ENCODE measurements at places on chromosomes 4 and X.

DNA sequence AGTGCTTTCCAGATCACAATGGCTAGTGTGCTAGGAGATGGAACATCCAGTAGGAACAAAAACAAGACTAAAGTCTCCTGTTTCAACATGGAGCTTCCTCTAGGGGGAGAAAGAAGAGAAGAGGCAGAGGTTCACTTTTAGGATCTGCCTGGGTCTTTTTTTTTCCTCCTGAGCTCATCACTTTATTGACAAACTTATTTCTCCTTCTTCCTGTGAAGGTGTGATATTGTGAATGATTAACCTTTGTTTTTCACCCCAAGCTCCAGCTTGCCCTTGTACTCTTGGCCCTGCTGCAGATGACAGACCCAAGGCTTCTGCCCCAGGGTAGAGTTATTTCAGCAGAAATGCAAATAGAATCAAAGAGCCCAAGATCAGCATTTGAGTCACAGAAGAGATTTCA is 13.5 kb downstream of the PAGE4 start:
- DNase-seq: no peak

- no peak for DNase-seq
These were observed 8.3 kb downstream of the GPR50 start for GRCh38 chrX:151184705-151185104.

GRCh38 chr4:181957088-181957487 is 286.1 kb upstream of the TENM3 start:
- no peak for DNase-seq

- DNase-seq: no peak
These were observed 35.5 kb downstream of the TET2 start for GRCh38 chr4:105182211-105182610.

GRCh38 chrX:18883234-18883960 is 100.5 kb downstream of the PHKA2 start:
- no peak for DNase-seq

- no peak for DNase-seq
These were observed 348.7 kb downstream of the MAPK10 start for GRCh38 chr4:86011117-86011516.

- no peak for DNase-seq
These were observed 32.0 kb downstream of the DAPP1 start for GRCh38 chr4:99848591-99849001.

GRCh38 chr4:155759372-155760252 is 791 bp downstream of the GUCY1B1 start:
- DNase-seq: peak; percentile 73

DNA sequence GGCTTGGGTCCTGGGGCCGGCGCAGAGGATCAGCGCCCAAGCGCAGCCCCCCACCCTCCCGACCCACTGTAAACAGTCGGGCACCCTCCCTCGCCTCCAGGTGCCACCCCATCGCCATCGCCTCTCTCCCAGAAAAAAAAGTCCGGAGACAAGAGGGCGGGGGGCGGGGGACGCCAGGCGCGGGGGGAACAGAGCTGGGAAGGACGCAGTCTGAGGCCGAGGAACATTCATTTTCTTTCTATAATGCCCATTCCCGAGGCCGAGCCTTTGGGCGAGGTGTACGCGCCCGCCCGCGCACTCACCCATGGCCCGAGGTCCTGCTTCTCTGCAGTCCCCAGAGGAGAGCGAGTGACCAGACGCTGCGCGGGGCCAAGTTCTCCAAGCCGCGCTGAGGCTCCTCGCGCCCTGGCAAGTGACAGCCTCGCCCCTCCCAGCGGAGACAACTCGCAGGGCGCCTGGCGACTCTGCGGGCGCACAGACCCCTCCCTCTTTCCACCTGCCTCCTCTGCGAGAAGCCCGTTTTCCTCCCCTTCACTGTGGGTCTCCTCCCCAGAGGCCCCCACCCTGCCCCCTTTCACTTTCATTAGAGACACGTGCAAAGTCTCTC is 63.5 kb upstream of the WDR17 start:
- no peak for DNase-seq

- DNase-seq: no peak
These were observed 76.7 kb downstream of the WWC2 start for GRCh38 chr4:183175631-183176232.

DNA sequence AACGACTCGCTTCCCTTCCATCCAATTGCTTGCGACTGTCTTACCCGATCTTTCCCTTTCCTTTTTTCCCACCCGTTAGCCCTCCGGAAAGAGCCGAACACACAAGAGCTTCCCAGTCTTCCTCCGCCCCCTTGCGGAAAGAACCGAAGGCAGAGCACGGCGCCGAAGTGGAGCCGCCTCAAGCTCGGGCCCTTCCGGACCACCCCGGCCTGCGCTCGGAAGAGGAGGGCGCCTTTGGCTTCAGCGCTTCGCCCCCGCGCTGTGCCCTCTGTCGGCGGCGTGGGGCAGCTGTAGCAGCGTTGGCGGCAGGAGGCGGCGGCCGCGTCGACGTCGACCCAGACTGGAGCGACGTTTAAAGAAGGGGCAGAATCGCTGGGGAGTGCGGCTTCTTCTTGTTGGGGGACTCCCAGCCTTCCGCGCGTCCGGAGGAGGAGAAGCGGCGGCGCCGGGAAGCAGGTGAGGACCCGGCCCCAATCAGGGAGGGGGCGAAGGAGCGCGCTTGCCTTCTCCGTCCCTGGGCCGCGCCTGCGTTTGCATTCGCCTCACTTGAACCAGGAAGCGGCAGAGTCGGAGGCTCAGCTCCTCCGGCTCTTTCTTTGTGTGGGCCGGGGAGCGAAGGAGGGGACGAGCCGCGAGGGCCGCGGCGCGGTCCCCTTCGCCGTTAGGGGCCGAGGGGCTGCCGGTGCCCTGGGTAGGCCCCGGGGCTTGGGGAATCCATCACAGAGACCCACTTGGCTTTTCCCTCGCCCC is at the start of gene ZBTB33:
Gene ZBTB33, plus strand, starts transcription at position 291 of the 750 bp plus-strand sequence. CDS start 2,604 bp downstream, outside the sequence.
- DNase-seq: peak; percentile 90

GRCh38 chr4:160824481-160824880 is 1339.3 kb downstream of the FSTL5 start:
- no peak for DNase-seq

DNA sequence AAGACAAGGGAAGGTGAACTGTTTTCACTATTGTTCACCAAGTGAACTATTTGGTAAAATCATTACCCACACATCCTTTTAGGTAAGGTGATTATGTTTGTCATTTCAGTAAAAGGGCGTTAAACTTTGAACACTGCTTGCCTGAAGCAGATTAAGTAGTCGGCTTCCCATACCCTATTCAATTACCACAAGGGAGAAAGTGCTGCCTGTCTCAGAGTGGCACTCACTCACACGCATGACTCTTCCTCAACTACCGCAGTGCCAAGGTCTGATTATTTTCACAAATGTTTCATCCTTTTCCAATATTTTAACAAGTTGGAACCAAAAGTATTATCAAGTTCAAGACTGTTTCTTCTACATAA is 11.0 kb downstream of the VEGFC start:
- no peak for DNase-seq

GRCh38 chr4:82284858-82285805 is 88.7 kb downstream of the HNRNPD start:
- peak; percentile 99 for DNase-seq

DNA sequence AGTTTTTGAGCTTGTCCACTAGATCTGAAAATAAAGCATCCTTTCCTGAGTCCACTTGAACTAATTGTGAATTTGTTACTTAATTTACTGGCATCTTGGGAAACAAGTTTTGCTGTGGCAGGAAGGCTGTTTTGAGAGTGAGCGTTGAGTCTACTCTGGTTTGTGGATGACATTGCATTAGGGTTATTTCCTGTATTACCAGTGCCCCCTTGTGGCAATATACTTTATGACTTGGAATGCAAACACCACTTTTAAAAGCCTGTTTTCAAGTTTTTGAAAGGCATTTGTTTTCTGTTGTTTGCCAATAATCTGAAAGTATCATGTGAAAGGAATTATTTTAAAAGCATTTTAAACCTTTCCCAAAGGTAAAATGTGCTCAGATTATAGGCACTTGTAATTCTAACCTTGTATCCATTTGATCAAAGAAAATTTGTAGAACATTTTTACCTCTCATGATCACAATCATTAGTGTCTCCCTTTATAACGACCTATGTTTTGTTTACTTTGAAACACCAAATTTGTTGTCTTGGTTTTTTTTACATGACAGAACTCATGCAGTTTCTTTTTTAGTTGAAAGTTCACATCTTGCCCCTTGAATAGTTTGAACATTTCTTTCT is 18.0 kb upstream of the CYP2U1 start:
- DNase-seq: no peak

DNA sequence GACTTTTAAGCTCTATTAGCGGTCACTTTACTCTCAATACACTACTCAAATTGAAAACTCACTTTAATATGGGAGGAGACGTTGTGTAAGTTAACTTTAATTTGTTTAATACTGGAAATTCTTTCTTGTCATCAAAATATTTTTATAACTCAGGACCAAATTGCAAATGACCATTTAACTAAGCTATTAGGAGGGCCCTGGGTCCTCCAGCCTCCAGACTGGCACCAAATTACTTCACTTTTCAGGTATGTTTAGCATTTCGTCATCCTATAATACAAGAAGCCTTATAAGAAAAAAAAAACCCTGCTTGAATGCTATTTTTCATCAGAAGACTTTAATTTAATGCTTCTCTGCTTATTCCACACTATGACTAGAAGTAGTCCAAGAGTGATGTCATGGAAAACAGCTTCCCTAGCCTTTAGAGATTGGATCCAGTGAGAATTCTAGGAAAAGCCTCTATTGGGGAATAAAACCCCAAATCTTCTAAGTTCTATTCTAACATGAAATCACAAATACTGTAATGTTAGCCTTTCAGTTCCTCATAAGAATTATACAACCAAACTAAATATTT is 6.6 kb downstream of the KLHL15 start:
- no peak for DNase-seq

GRCh38 chr4:150722908-150723362 is 141.0 kb downstream of the MAB21L2 start:
- no peak for DNase-seq

DNA sequence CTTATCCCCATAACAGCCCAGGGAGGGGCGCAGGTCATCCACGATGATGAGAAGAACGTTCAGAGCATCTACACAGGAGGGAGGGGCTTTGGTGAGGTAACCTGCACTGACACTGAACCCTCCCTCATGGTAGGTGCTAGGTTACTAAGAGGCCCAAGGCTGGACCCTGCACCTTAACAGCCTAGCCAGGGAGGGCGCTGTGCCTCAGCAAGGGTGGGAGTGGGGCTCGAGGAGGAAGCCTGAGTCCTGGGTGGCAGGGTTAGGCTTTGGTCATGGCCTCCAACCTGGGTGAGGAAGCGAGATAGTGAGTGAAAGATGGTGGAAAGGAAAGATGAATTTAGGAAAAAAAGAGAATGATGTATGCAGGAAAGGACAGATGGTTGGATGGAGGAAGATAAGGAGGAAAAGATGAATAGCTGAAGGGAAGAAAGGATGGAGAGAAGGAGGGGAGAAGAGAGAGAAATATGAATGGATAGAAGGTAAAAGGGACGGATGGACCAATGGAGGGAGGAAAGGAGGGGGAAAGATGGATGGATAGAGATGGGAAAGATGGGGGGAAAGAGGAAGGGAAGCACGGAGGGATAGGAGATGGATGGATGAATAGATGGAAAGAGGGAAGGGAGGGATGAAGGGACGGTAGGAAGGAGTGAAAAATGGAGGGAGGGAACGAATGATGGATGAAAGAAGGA is 736 bp downstream of the IDS start:
- DNase-seq: no peak

DNA sequence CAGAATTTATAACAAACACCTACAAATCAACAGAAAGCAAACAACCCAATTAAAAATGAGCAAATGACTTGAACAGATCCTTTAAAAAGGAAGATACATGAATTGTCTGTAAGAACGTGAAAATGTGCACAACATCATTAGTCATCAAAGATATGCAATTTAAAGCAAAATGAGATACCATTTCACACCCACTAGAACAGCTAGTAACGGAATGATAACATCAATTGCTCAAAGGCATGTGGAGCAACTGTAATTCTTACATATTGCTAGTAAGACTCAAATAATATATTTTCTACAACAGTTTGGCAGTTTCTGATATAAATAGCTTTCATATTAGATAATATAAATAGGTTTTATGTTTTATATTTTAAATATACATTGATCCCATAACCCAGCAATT is 82.5 kb downstream of the LCORL start:
- no peak for DNase-seq

- DNase-seq: no peak
These were observed 131.0 kb downstream of the ATXN3L start for GRCh38 chrX:13188731-13189309.

- no peak for DNase-seq
These were observed 197.4 kb upstream of the TBL1X start for GRCh38 chrX:9267415-9267814.

GRCh38 chr4:100289946-100290345 is 99.7 kb upstream of the DDIT4L start:
- DNase-seq: no peak

GRCh38 chr4:170853422-170854021 is 763.8 kb upstream of the AADAT start:
- DNase-seq: no peak

- no peak for DNase-seq
These were observed 136.1 kb upstream of the GATB start for GRCh38 chr4:151896880-151897279.

- no peak for DNase-seq
These were observed 204.2 kb upstream of the CASK start for GRCh38 chrX:42127563-42127962.

- DNase-seq: no peak
These were observed 36.5 kb upstream of the GLRA3 start for GRCh38 chr4:174865418-174865985.

DNA sequence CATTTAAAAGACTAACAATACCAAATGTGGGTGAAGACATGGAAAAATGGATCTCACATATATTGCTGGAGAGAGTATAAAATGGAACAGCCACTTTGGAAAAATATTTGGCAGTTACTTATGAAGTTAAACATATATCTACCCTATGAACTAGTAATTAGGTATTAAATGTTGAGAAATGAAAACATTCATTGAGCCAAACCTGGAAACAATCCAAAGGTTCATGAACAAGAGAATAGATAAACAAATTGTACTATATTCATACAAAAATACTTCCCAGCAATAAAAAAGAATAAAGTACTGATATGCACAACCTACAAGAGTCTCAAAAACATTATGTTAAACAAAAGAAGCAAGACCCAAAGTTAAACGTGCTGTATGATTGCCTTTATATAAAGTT is 4.0 kb upstream of the EGF start:
- no peak for DNase-seq

GRCh38 chr4:105631818-105632400 is 76.6 kb downstream of the INTS12 start:
- no peak for DNase-seq

GRCh38 chr4:40749717-40750460 is at the start of gene NSUN7:
TSS of gene NSUN7 (plus strand) at chr4:40749955. CDS start at chr4:40750694, 739 bp downstream.
- DNase-seq: peak; percentile 89

- no peak for DNase-seq
These were observed 226.2 kb downstream of the FSTL5 start for GRCh38 chr4:161937596-161937995.
